ENCODE measurements at places on chromosomes 3 and 15. TPM values are rescaled to one million over a fixed set of nuclear protein-coding genes. Genes with fewer than 3 reads are reported as not detected.

Gene GP5
- total RNA-seq: 0.31 TPM

Gene SI
- not detected for total RNA-seq

Gene RTP1
- total RNA-seq: not detected

GRCh38 chr15:25687689-25688088 is 175.4 kb downstream of the ATP10A start:
- DNase-seq: no peak

DNA sequence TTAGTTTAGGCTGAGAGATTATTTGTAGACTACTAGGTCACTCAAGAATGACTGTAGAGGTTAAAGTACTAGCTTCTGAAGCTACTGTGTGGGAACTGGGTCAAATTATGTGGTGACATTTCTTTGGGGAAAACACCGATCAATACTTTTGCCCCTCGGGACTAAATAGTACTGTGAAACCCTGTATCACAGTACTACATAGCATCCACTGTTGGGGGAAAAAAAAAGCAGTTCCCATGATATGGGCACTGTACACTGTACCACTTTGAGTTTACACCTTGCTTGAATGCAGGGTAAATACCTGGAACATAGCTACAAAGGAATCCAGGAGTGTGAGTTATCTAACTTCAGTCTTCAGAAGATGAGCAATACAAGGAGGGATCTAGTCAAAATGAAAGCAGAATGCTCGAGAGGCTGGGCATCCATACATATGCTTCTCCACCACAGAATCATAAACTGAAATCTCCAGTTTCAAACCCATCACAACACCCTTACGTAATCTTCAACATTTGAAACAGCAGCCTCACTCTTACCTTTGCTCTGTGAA is 311.4 kb downstream of the UNC13C start:
- no peak for DNase-seq

DNA sequence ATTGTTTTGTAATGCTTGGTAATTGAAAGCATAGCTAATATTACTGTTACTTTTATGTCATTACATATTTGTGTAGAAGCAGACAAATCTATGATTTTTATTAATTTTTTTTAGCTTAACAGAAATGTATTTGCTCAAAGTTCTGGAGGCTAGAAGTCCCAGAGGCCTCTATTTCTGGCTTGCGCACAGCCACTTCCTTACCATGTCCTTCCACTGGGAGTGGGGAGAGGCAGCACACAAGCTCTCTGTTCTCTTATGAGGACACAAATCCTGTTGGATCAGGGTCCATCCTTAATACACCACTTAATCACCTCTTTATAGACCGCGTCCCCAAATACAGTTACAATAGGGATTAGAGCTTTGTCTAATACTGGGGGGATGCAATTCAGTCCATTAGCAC is 1061.4 kb downstream of the OTOL1 start:
- DNase-seq: no peak
